ENCODE measurements at places on chromosomes 6 and 20.

DNA sequence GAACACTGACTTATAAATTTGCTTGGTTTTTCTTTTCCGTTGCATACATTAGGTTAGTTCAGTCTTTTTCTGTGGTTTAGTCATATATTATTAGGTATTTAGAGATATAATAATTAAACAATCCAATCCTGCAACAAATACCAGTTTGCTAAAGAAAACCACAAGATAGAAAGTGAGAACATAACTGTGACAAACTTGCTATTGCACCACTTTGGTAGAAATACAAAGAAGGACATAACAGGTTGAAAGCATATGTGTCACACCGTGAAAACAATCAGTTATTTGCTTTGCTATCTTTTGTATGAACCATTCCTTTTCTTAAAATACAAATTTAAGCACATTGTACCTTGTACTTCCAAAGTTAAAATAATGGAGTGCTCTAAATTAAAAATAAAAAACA, 42.0 kb upstream of the KCNQ5 start:
- DNase-seq = no peak

DNA sequence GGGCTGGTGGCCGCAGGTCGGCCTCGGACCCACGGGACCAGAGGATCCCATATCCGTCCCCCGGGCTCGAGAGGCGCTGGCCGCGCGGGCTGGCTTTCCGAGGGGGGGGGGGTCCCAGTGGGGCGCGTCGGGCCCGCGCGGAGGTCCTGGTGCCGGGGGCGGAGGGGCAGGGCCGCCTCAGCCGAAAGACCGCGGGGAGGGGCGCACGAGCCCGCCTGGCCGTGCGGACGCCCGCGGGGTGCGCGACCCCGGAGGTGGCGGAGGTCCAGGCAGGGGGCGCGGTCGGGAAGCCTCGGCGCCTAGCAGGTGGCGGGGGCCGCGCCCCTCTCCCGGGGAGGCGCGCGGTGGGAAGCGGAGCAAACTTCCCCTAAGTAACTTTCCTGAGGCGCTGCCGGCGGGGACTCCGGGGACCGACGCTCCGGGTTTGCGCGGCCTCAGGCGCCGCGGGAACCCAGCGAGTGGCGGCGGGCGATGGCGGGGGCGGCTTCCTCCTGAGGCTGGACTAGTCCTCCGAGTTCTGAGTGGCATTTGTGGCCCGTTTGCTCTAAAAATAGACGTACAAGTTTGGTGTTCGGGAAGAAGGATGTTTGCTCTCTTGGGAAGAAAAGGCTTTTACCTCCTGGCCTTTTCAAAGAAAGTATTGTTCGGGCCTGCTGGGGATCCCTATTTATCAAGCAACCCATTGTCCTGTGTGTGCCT, 26.5 kb upstream of the BTBD3 start:
- peak; percentile 50 for DNase-seq

DNA sequence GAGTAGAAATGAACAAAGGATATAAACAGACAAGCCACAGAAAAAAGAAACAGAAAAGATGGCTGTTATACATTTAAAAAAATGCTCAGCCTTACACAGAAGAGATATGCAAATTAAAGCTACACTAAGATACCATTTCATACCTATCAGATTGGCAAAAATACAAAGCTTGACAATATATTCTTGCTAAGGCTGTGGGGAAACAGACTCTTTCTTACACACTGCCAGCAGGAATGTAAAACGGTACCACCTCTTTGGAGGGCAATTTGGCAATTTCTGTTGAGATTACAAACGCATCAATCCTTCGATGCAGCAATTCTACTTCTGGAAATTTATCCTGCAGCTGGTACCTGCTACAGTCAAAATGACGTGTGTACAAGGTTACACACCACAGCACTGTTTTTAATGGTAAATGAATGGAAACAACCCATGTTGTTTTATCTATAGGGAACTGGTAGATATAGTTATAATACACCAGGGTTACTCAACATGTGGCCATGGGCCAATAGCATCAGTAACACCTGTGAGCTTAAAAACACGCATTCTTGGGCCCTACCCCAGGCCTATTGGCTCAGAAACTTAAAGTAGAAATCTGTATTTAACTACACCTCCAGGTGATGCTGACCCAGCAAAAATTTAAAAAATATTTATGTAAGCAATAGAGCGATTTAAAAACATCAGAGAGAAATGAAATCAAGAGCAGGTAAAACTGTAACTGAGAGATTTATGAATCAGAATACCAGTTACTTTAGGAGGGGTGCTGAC, 53.3 kb downstream of the TRAM2 start:
- DNase-seq = no peak

- DNase-seq = no peak
Observed at GRCh38 chr6:166861961-166862286, 94.4 kb downstream of the RNASET2 start.
